Lower leg skin (tissue), 4 donors: ENCODE measurements at places on chromosomes 12 and 14. TPM values are rescaled to one million over a fixed set of nuclear protein-coding genes. Genes with fewer than 3 reads are reported as not detected.
A peak's percentile ranks its signal among the peaks of the same experiment; 100 is the strongest.

- no peak for DNase-seq
Observed at GRCh38 chr14:68655911-68656316, 137.0 kb downstream of the ZFP36L1 start.

DNA sequence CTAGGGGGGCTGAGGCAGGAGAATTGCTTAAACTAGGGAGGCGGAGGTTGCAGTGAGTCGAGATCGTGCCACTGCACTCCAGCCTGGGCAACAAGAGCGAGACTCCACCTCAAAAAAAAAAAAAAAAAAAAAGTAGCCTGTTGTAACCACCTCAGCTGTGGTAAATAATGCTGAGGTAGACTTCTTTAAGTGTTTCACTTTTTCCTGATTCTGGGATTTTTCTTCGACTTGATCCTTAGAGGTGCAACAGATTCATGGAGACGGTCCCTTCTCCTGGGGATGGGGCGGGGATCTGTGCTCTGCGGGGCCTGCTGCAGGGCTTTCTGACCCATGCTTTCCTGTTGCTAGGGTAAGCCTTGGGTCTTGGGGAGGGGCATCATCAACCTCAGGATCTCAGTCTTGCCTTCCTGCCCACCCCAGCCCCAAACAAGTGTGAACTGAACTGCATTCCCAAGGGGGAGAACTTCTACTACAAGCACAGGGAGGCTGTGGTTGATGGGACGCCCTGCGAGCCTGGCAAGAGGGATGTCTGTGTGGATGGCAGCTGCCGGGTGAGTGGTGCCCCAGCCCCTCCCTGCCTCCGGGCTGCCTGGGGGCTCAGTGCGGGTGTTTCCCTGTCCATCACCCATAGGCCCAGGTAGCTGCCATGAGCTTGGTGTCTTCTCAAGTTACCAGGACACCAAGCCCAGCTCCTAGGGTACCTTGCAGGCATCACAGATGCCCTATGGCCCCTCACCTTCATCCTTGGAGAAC, 12.4 kb downstream of the PAPLN start:
- DNase-seq: no peak

The PTGDR gene
- total RNA-seq: 0.88 TPM

GRCh38 chr14:75049136-75049535, 2.1 kb downstream of the MLH3 start:
- no peak for DNase-seq

DNA sequence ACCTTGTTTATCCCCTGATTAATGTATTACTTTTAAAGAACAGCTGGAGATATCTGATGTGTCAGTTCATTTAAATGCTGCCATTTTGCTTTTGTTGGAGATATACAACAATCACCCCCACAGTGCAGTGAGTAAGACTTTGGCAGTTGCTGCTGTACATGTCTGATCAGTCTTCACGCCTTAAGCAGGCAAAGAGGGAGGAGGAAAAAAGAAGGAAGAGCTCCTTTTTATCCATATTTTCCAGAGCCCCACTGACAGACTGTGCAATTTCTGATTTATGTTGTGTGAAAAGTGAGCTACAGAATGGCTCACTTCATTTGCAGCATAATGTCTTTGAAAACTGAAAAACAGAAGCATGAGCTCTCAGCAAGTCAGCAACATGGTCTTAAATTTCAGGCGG, 319.7 kb upstream of the LRIG3 start:
- DNase-seq: no peak

The LUM gene
- total RNA-seq: 29.6 TPM

The TDG gene
- 18.9 TPM for total RNA-seq

- DNase-seq: peak; percentile 26
Observed at GRCh38 chr12:53061404-53062010, 11.6 kb downstream of the TNS2 start.

GRCh38 chr12:57173089-57173488, 25.7 kb upstream of the LRP1-AS start:
- no peak for DNase-seq

GRCh38 chr14:97718886-97719442, 921.8 kb downstream of the VRK1 start:
- no peak for DNase-seq

The LGMN gene
- total RNA-seq: 43.0 TPM

GRCh38 chr12:52179396-52179973, 12.3 kb downstream of the KRT80 start:
- DNase-seq: no peak

The BEGAIN gene
- total RNA-seq: 1.4 TPM

DNA sequence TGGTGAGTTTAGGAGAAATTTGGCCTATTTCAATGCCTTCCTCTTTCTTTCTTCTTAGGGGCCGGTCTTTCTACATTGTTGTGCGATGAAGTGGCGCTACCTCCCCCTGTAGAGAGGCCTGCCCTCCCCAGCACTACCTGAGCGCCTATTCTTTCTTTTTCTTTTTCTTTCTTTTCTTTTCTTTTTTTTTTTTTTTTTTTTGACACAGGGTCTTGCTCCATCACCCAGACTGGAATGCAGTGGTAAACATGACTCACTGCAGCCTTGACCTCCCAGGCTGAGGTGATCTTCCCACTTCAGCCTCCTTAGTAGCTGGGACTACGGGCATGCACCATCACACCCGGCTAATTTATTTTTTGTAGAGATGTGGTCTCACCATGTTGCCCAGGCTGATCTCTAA, 136.1 kb upstream of the MAX start:
- no peak for DNase-seq

- DNase-seq: no peak
Observed at GRCh38 chr12:114702462-114702861, 18.5 kb upstream of the TBX3 start.

The TMEM229B gene
- 3.8 TPM for total RNA-seq

GRCh38 chr14:20180486-20180885, 10.2 kb upstream of the OR11G2 start:
- DNase-seq: no peak

DNA sequence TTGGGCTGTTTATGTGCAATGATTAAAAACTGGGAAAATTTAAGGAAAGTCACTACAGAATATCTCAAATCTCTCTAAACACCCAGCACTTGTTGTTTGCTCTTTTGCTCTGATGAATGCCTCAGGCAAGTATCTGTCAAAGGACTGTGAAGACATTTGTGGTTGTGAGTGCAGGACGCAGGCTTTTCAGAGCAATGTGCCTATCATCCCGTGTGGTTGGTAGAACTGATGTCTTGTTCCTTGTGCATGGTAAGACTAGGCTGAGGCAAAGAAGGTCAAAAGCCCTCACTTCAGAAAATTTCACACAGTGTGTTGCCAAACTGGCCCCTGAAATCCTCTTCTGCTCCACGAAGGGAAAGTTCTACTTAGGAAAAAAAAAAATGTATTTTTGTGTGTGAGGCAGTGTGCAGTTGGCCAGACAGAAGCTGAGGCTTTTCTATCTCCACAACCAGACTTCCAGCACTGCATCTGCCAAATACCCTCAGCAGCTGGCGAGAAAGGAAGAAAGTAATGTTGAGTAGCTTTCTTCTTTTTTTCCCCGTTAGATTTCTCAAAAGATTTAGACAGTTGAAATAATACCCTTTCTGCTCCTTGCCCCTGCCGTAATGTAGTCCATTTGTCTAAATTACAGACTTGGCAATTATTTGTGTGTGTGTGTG, 1103.1 kb downstream of the VRK1 start:
- no peak for DNase-seq

GRCh38 chr12:162467-163307, 51.3 kb downstream of the SLC6A12 start:
- DNase-seq: no peak

The NEDD8 gene
- 68.0 TPM for total RNA-seq

The TSHR gene
- total RNA-seq: not detected

GRCh38 chr12:114213055-114213581, 192.8 kb downstream of the TBX5 start:
- DNase-seq: no peak

- DNase-seq: peak; percentile 86
Observed at GRCh38 chr12:2052826-2053678, at the start of gene CACNA1C. Gene CACNA1C (plus strand): TSS chr12:2052987. CDS start chr12:2053563, 576 bp downstream.

- DNase-seq: no peak
Observed at GRCh38 chr14:68198713-68199495, 379.3 kb downstream of the RAD51B start.

The C14orf93 gene
- 29.5 TPM for total RNA-seq

DNA sequence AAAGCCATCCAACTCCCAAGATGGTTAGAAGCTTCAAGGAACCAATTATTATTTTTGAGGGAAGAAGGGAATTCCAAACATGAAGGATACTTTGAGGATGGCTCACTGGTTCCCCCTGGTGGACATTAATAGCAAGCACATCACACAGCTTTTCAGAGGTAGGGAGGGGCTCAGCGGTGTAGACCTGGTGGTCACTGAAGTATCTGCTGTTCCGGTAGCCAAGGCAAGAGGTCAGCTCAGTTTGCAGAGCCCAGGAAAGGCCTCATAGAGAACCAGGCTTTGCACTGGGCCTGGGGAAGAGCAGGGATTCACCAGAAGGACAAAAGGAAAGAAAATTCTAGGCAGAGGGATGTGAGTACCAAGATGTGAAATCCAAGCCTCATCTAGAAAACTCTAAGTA, 118.7 kb downstream of the KSR2 start:
- DNase-seq: no peak

- DNase-seq: no peak
Observed at GRCh38 chr12:28537474-28537873, 347.2 kb downstream of the CCDC91 start.

The PIANP gene
- total RNA-seq: not detected
